ENCODE measurements at places on chromosomes 16 and 17. TPM values are rescaled to one million over a fixed set of nuclear protein-coding genes. Genes with fewer than 3 reads are reported as not detected.

SOX8 gene
- total RNA-seq, result under 0.01 TPM

ANKRD40CL gene
- total RNA-seq, result not detected

CDRT15 gene
- not detected for total RNA-seq

SLC38A7 gene
- 22.9 TPM for total RNA-seq

NPTX1 gene
- total RNA-seq, result under 0.01 TPM

MPP2 gene
- not detected for total RNA-seq

AKTIP gene
- total RNA-seq, result 58.2 TPM

OR1G1 gene
- not detected for total RNA-seq

HNF1B gene
- not detected for total RNA-seq

CCDC154 gene
- 0.57 TPM for total RNA-seq

CLEC10A gene
- total RNA-seq, result not detected

SLFN14 gene
- total RNA-seq, result not detected

TENT4B gene
- total RNA-seq, result 15.0 TPM
